ENCODE measurements at places on chromosomes 6 and 20. TPM values are rescaled to one million over a fixed set of nuclear protein-coding genes. Genes with fewer than 3 reads are reported as not detected.

The RGS17 gene
- 0.40 TPM for total RNA-seq

- DNase-seq, result no peak
Measured at GRCh38 chr6:118569498-118569897, 21.4 kb downstream of the PLN start.

GRCh38 chr20:57712851-57713504, 3.2 kb upstream of the PMEPA1 start:
- DNase-seq, result peak; percentile 50

DNA sequence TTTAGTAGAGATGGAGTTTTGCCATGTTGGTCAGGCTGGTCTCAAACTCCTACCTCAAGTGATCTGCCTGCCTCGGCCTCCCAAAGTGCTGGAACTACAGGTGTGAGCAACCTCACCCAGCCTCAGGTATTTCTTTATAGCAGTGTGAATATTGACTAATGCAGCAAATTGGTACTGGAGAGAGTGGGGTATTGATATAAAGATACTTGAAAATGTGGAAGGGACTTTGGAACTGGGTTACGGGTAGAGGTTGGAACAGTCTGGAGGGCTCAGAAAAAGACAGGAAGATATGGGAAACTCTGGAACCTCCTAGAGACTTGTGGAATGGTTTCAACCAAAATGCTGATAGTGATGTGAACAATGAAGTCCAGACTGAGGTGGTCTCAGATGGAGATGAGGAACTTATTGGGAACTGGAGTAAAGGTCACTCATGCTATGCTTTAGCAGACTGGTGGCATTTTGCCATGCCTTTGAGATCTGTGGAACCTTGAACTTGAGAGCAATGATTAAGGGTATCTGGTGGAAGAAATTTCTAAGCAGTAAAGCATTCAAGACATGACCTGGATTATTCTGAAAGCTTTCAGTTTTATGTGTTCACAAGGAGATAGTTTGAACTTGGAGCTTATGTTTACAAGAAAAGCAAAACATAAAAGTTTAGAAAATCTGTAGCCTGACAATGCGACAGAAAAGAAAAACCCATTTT, 127.2 kb downstream of the DTNBP1 start:
- no peak for DNase-seq

DNA sequence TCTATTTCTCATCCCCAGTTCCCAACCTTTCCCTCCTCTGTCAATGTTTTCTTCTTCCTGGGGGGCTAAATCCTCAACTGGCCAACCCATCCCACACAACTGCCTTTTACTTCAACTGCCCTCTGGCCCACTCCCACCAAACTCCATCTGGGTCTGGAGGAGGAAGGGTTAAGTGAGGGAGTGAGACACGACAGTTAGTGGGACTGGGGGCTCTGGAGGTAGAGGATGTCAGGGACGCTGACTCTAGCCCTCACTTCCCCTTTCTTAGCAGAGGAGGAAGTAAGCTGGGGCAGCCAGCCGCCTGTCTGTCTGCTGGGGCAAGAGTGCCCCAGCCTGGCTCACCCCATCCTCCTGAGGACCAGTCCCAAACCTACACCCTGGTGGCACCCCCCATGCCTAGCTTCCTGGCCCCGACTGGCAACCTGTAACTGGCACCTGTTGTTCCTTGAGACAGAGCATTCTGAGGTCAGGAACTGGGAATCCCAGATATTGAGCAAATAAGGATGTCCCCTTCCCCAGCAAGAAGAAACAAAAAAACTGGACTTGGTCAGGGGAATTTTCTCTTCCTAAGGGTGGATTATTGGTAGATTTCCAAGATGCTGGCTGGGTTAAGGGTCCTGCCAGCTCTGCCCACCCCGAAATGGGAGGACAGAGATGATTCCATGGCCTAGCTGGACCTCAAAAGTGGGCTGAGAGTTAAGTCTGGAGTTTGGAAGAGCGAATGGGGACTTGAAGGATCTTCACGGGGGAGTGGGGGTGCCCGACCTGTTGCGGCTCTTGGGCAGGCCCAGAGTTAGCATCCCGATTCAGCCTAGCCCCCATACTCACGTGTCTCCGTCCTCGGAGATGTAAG, 971 bp downstream of the NFKBIE start:
- DNase-seq, result no peak

- no peak for DNase-seq
Measured at GRCh38 chr6:109736273-109737025, 45.4 kb downstream of the FIG4 start.

DNA sequence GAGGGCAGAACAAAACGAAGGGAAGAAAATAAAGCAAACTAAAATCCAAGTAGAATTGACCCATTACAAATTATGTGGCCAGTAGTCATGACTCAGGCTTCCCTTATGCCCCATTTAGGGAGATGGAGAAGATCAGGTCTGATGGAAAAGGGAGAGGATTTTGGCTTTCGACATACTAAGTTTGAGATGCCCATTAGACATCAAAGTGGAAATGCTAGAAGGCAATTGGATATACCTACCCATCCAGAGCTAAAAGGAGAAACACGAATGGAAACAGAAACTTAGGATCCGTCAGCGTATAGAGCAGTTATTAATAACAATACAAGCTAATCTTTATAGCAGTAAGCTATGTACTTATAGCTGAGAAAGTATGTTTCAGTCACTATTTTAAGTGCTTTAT, 4.8 kb downstream of the TRPC4AP start:
- no peak for DNase-seq

DNA sequence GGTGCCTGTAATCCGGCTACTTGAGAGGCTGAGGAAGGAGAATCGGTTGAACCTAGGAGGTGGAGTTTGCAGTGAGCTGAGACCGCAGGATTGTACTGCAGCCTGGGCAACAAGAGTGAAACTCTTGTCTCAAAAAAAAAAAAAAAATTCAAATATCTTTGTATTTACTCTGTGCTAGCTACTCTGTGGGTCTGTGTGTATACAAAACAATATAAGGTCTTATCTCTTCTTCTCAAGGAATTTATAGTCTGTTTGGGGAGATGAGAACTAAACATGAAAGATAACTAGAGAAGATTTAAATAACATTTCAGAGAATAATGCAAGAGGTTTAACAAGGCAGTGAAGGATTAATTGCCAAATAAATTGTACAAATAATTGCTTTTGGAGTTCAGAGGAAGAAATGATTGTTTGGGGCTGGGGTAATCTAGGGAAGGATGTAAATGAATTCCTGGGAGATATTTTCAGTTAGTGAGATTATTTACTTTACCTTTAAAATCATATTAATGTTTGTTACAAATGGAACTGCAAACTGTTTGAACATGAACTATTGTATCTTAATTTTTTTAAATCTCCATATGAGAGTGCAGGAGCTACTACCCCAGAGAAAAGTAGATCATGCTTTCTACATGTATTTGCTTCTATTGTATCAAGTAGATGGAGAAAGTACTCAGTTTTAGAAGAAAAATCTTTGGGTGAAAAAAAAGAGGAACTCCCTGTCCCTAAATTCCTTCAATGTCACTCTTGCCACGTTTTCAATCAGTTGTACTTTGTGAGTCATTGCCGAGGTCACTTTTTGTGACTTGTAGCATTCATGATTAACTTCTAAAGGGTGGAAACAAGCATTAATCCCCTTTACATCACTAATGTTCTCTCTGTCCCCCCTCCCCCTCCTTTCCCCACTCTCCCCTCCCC, 39.0 kb downstream of the NCOA3 start:
- DNase-seq, result peak; percentile 59

- DNase-seq, result no peak
Measured at GRCh38 chr6:70404658-70405057, 8.7 kb upstream of the FAM135A start.
